ENCODE measurements at places on chromosomes 1 and 21.

- DNase-seq, result no peak
Measured at GRCh38 chr1:184854496-184855140, 100.0 kb upstream of the EDEM3 start.

DNA sequence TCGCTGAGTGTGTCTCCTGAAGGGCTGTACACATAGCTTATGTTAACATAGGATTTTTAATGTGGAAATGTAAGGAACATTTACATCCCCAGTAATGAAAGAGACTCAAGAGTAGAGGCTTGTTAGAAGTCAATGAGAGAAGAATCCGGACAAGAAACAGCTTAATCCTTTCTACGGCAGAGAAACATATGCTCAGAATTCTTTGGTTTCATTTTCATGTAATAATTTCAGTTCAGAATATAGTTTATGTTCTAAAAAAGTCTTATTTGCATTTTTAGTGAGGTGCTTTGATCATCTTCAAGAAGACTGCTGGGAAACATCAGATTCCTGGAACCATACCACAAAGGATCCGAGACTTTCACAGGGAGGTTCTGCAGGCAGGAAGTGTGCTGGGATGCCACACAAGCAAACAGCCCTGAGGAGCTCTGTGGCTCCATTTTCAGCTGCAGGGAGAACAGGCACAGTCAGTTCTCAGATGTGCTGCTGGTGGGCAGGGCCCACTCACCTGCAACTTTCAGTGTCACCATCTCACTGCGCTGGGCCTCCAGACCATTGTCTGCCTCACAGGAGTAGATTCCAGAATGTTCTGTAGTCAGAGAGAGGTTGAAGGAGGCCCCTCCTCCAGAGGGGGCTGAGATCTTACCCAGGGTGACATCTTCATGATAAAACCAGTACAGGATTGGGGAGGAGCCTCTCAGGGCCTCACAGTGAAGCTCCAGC, 28.4 kb downstream of the FCRL5 start:
- DNase-seq, result no peak

DNA sequence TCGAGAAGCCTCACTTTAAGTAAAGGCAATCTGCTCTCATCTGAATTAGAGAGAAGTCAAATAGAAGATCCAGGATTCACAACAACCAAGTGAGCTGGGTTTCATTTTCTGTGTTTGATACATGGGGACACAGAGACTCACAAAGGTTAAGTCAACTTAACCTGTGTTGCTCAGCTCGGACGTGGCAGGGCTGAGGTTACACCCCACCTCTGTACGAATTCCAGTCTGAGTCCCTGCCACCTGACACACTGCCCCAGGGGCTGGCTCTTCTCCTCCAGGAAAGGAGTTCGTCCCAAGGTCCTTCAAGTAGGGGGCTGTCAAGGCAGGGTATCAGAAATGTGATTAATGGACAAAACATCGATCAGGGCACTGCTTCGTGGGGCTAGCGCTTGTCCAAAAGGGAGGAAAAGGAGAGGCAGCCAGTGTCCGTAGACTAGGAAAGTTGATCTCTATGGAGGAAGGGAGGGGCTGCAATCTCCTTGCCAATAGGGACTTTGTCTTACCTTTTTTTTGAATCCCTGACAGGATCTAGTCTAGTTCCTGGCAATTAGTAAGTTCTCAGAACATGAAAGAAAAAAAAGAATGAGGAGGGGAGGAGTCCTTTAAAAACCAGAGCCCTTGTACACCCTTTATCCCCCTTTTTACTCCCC, 116.4 kb downstream of the CNIH3 start:
- DNase-seq, result no peak

DNA sequence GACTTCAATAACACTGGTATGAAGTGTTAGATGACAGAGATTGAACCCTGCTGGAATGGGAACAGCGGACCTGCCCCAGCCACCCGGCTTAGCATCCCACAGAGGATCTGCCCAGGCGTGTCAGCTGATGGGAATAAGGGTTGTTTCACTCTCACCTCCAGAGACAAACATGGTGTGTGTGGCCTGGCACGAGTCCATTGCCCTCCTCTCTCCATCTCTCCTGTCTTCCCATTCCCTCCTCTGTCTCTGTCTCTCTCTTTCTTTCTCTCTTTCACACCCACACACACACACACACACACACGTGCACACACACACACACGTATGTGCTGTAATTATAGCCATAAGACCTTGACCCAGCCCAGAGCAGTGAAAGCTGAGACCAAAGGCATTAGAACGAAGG, 200.2 kb downstream of the HIVEP3 start:
- no peak for DNase-seq

DNA sequence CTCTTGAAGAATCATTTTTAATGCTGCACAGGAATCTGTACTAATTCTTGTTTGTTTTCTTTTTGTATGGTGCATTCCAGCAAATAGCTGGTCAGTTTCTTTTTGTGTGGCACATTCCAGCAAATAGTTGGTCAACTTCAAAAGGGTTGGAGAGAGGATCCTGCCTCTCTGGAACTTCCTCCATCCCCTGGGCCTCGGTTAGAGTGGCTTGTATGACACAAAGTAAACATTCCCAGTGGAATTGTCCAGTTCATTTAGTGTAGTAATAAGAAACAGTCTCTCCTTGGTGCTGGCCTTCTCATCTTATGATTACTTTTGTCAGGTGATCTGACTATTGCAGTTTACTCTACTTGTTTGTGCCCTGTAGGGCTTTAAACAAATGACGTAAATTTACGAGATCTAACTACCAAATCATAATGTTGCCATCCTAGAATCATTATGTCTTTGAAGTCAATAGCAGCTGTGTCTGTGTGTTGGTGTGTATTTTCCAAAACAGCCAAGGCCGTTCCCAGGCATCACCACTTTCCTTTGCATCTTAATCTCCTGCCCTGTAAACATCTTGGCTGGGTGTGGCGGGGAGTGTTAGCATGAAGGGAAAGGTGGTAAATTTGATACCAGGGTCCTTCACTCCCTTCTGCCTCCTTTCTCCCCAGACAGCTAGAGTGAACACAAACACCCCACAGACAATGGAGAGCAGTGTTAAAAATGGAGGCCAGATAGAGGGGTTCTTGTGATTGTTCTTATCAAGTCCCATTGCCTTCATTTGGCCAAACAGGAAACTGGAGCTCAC, 77.9 kb downstream of the CDC7 start:
- DNase-seq, result no peak

DNA sequence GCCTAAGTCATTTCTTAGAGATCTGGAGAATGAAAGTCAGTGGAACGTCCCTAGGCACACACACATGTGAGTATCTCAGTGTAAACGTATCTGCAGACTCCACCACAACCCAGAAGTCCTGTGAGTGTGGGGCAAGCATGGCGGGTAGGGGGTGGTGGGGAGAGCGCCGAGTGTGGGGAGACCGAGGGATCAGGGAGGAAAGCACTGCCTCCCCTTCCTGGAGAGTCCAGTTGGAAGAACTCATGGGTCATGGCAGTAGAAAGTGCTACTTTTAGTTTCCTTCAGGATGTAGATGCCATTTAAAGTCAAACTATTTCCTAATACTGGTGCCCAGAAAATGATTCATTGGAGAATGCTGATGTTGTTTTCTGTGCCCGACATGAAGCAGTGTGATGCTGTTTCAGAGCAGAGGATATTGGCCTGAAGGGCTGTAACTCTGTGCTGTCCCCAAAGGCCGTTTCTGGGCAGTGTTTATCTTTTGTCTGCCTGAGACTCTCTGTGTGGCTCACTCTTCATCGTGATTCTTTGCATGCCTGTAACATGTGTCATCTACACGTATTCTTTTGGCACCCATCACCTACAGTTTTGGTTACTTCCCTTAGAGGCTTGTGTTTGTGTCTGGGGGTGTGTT, 45.7 kb upstream of the TSPAN2 start:
- DNase-seq, result no peak

DNA sequence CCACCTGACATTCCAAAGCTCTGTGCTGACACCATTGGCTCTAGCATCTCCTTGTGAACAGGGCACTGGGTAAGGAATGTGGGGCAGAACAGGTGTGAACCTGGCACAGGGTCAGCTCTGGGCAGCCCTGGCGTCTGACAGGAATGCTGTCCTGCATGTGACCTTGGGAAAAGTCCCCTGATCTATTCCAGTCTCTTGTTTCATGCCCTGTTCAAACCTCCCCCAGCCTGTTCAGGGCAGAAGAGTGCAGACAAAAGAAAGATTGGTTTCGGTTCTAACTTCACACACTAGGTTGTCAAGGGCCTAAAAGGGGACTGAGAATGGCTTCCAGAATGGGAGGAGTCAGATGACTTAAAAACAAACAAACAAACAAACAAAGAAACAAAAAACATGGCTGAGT, 27.6 kb upstream of the SDHB start:
- DNase-seq, result no peak

- no peak for DNase-seq
Measured at GRCh38 chr21:37869661-37870060, 46.6 kb downstream of the KCNJ6 start.

DNA sequence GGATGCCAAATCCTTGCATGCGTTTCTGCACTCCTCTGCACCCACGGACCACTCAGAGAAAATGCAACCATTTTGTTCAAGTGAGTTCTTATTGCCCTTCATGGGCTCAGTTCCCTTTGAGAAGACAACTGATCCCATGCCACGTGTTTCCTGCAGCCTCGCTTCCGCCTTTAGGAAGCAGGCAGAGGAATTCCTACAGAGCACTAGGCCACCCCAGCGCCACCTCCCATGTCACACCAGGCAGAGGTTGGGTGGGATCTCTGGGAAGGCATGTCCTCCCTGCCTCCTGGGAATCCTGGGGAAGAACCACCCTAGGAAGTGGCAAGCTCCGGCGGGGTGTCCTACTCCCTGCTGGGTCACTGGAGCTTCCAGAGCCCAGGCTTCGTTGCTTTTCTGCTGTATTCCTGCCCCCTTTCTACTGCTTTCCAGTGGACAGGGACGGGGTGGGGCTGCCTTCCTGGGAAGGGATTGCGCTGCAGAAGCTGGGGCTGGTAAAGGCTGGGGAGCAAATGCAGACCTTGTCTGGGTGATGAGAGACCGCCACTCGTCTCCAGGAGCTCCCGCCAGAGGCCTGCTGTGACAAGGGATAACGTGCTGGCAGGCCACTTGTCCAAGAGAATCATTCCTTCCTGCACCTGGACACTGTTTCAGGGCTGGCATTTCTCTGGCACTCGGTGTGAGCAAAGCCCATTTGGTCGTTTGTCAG, 478.2 kb upstream of the VAMP3 start:
- DNase-seq, result no peak

DNA sequence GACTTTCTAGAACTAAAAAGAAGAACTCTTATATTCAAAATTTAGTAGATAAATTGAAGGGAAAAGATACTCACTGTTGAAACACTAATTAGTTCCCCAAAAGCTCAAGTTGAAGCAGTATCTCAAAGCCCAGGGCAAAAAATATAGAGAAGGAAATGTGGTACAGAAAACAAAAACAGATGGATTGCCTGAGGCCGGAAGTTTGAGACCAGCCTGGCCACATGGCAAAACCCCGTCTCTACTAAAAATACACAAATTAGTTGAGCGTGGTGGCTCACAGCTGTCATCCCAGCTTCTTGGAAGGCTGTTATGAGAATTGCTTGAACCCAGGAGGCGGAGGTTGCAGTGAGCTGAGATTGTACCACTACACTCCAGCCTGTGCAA, 36.0 kb downstream of the FAM177B start:
- DNase-seq, result no peak

GRCh38 chr1:17686258-17686657, 68.9 kb upstream of the ACTL8 start:
- no peak for DNase-seq

DNA sequence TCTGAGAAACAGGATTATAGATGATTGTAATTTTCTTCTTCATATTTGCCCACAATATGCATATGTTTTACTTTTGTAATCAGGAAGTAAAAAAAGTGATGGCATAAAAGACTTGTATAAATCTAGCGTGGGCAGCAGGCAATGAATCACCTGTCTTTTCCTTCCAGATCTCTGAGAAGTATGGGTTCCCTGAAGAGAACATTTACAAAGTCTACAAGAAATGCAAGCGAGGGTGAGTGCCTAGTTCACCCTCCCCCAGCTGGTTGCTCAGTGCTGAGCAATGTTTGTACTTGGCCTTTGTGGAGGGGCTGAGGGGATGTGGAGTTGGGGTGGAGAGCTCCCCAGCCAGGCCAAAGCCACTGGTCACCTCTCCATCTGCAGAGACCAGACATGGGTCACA, 30.7 kb downstream of the GRHL3 start:
- no peak for DNase-seq

GRCh38 chr1:15764269-15764764, 5.7 kb downstream of the FBLIM1 start:
- no peak for DNase-seq

DNA sequence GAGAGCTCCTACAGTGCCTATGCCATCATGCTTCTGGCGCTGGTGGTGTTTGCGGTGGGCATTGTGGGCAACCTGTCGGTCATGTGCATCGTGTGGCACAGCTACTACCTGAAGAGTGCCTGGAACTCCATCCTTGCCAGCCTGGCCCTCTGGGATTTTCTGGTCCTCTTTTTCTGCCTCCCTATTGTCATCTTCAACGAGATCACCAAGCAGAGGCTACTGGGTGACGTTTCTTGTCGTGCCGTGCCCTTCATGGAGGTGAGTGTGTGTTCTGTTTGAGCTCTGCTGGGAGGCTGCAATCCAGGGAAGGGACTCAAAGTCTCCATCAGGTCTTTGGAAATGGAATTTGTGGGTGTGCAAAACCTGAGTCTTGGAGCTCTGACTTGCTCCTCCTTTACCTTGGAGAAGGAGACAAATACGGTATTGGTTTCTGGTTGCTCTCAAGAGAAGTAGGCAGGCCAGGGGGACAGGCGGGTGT, 658 bp downstream of the GPR37L1 start:
- DNase-seq, result no peak

DNA sequence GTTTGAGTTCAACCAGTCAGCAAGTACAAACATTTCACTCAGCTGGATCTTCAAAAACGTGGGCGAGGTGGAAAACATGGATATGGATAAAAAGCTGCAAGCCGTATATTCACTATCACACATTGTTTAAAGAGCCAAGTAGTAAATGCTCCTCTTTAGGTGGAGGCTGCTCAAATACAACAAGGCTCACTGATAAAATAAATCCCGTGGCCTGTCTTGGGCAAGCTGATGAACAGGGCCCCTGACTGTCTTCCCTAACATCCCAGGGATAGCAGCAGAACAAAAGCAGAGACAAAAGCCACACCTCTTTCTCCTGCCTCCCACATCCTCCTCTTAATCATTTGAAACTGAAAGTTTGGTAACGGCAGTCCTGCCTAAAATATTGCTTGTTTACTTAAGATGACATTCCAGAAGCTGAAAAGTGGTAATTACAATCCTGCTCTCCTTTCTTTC, 357.7 kb downstream of the TTLL7 start:
- DNase-seq, result no peak
